ENCODE measurements at places on chromosomes 2 and 18. TPM values are rescaled to one million over a fixed set of nuclear protein-coding genes. Genes with fewer than 3 reads are reported as not detected.

DNA sequence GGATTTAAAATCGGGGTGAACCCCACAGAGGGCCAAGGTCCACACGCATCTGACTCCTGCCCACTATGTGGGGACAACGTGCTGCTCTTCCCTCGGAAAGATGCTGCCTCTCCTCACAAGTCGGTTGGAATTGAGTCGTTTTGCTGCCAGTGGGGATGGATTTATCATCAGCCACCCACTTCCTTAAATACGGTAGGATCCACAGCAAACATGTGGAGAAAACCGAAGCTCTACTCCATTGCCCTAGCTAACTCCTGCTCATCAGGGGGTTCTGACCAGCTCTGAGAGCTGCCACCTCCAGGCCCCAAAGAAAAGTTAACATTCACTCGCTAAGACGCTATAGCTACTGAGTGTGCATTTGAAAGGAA is 80.9 kb downstream of the CHRNA1 start:
- peaks cover 63% of the 10 kb centered on the region for H3K4me1 ChIP-seq
- DNase-seq: no peak
- H3K36me3 ChIP-seq: peaks cover 18% of the 10 kb centered on the region
- H3K27me3 ChIP-seq: no peaks in the 10 kb centered on the region
- peak overlapping the region; percentile 83 for H3K4me3 ChIP-seq

- H3K4me1 ChIP-seq: no peaks in the 10 kb centered on the region
- no peak for DNase-seq
- no peak overlapping the region for H3K4me3 ChIP-seq
- H3K27ac ChIP-seq: no peak overlapping the region
- no peaks in the 10 kb centered on the region for H3K27me3 ChIP-seq
- H3K36me3 ChIP-seq: no peaks in the 10 kb centered on the region
These were observed 58.5 kb upstream of the KCNJ3 start for GRCh38 chr2:154640000-154640399.

DNA sequence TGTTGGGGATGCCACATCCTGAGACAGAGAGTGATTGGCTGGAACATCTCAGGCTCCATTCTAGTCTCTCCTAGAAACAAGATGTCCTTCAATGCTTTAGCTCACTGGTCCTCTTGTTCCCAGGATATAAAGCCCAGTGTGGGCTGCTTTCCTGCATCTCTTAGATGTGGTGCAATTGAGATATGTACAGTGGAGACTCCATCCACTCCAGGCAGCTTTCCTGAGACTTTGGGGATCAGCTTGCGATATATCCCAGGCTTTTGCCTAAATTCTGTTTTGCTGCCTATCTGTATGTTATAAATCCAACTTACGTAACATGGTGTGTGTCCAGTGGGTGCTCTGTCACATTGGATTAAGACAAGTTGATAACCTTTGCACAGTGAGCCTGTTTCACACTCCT is 264.9 kb downstream of the SUCLG1 start:
- no peaks in the 10 kb centered on the region for H3K27me3 ChIP-seq
- no peak overlapping the region for H3K4me3 ChIP-seq
- no peaks in the 10 kb centered on the region for H3K36me3 ChIP-seq
- no peak for DNase-seq
- no peak overlapping the region for H3K27ac ChIP-seq

Gene PER2
- total RNA-seq: 11.5 TPM

Gene ME2
- 77.2 TPM for total RNA-seq

Gene RESP18
- not detected for total RNA-seq

Measured in activated CD8-positive, alpha-beta memory T cell treated with anti-CD3 and anti-CD28 coated beads, Interleukin-2, amount 10 ng/mL, durations not matched to agents 7 days and 5 days (primary cell).